ENCODE measurements at places on chromosomes 12 and 14.

DNA sequence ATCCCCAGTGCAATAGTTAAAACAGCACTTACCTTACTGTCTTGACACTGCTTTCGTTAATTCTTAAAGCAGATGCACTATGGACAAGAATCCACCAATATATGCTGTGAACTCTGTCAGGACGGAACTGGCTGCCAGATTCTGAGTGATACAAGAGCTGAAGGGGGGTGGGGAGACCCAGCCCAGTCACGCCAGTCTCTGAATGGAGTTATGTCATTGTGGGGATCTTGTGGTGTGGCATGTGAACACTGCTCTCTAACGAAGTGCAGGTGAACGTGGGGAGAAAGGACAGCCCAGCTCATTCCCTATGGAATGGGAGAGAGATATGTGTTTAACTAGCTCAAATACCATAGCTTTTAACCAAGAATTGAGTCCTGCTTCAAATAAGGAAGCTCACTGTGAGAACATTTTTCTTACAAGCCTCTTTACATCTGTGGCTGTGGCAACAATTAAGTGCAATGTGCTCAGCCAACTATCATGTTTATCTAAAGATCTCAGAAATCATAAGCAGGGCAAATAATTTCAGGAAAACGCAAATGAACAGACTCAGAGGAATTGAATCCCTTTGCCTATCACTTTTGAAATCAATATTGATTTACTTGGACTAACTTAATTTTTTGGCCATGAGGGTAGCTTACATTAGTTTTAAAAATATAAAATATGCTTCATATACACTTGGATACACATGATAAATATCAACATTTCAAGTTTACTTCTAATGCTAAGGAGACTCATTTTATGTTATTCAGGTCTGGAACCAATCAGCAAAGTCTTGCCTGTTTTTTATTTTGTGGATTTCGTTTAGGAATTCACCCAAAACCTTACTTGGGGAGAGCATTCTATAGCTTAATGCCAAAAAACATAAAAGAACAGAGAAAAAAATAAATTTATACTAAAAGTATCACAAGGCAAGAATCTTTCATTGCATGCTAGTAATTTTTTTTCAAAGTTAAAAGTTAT lies at the start of gene LUM:
LUM (minus strand) TSS at position 129 of the 960 bp plus-strand sequence. CDS start 2,515 bp downstream, outside the sequence.
- DNase-seq, result no peak

- DNase-seq, result peak; percentile 25
These were observed 47.6 kb downstream of the MYBPC1 start for GRCh38 chr12:101642115-101643067.

- peak; percentile 97 for DNase-seq
These were observed 39.5 kb upstream of the NT5DC3 start for GRCh38 chr12:103880299-103881142.

DNA sequence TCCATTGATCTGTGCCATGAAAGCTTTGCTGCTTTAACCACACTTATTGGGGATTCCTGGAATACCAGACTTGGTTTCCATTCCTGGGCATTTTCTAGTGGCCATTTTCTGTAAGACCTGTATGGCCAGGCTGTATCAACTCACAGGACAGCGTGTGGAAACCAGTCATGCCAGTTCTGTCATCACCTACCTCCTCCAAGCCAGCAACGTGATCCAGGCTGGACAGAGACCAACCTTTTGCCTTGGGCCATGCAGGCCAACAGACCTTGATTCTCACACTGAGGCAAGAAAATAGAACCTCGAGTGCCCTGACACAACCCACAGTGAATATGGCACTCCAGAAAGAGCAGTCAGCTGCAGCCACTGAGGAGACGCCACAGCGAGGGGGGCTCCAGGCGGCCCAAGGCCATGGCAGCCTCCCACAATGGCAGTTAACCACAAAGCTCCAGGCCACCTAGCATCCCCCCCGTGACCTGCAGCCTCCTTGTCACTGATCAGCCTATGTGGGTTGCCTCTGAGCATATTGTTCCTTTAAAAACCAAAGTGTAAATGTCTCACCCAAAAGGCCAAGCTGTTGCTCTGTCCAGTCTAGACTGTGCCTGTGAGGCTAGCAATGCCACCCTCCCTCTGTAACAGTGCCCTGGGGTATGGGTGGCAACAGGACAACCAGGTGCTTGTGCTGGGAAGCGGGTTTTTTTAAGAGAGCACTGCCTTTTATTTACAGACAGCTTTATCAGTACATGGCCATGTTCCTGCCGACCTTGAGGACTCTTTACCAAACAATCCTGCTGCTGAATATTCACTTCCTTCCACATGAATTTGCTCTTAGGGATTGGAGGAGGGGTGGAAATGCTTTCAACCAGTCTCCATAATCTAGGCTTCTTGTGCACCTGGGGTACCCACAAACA lies 168.7 kb upstream of the HIF1A start:
- no peak for DNase-seq

DNA sequence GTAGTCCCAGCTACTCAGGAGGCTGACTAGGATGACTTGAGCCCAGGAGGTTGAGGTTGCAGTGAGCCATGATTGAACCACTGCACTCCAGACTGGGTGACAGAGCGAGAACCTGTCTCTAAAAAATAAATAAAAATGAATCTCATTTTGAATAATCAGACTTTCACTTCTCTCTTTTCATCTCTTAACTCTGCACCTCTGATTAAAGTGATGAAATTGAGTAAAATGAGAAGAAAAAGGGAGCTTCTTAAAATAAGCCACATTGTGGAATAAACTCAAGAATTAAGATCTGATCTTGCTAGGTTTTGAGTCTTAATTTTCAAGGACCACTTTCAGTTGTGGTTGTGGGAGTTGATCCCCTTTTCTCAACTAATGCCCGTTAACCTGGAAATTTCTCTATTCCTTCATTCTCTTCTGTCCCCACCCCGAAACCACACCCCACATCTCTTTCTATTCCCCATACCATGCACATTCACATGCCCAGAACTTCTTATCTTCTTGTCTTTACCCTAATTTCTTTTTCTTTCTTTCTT lies 70.9 kb upstream of the ETV6 start:
- DNase-seq, result no peak
